Ovary (tissue), 10 donors: ENCODE measurements at places on chromosomes 7 and 10.

DNA sequence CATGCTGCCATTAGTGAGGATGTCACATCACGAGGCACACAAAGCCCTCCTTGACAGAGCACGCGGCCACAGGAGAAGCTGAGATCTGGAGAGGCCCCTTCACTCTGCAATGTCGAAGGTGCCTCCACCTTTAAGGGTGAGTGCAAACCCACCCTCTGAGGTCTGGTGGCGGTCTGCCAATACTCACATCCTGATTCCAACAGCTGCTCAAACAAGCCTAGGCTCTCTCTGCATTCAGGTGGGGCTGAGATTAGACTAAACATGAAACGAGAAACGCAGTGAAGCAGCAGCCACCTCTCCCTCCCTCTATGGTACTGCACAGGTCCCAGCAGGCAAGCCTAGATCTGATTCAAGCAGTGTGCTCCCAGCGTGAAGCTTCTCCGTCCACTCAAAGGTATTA, 151.8 kb downstream of the TCERG1L start:
- no peak for DNase-seq

DNA sequence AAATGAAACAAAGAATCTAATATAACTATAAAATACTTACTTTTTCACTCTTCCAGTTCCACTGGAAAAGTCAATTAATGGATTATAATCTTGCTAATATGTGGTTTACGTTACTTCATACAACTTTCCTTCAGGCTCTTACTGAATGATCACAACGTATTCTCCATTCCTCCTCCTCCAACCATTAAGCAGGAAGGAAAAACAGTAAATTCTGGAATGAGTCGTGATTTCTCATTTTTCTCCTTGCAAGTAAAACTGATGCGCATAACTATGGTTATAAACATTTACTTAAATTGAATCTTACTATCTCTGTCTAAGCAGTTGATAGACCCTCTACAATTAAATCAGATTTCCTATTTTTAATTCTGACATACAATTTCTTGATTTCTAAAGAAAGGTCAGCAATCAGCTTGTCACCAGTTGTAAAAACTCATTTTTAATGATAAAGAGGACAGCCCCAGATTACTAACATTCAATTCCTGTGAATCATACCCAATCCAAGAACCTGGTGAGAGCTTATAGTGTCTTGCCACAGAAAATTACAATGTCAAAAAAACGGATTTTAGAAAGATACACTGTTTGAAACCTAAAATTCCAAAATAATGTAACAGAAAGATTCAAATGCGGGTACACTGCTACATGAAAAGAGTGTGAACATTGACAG, 64.3 kb downstream of the EZH2 start:
- no peak for DNase-seq

DNA sequence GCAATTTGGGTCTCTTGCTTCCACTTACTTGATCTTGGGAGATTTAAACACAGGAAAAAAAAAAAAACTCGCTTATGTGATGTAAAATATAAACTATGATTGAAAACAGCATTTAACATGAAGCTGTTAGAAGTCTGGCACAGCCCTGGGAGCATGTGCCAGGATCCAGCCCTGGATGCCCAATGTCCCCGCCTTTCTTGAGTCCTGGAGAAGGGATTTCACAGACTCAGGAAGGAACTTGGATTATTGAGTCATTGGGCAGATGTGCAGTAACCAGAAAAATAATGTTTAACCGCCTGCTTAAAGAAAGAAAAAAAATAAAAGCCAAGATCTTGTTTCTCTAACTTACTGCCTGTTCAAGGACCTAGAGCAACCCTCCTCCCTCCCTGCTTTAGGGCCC, 3.7 kb upstream of the JCAD start:
- DNase-seq: no peak

DNA sequence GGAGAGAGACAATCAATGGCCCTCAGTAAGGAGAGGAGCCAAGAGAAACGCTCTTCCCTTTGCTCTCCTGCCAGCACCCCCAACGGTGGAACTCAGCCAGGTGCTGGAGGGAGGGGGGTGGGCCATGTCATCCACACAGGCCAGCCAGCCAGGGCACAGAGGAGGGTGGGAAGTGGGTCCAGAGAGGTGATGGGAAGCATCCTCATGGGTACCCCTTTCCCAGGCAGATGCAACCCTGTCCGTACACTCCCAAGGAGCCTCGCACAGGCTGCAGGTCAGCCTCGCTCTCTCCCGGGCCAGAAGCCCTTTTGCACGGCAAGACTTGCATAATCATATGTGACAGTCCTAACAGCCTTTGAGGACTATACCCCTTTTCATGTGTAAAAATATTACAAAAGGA, 142.0 kb upstream of the NAMPT start:
- no peak for DNase-seq

DNA sequence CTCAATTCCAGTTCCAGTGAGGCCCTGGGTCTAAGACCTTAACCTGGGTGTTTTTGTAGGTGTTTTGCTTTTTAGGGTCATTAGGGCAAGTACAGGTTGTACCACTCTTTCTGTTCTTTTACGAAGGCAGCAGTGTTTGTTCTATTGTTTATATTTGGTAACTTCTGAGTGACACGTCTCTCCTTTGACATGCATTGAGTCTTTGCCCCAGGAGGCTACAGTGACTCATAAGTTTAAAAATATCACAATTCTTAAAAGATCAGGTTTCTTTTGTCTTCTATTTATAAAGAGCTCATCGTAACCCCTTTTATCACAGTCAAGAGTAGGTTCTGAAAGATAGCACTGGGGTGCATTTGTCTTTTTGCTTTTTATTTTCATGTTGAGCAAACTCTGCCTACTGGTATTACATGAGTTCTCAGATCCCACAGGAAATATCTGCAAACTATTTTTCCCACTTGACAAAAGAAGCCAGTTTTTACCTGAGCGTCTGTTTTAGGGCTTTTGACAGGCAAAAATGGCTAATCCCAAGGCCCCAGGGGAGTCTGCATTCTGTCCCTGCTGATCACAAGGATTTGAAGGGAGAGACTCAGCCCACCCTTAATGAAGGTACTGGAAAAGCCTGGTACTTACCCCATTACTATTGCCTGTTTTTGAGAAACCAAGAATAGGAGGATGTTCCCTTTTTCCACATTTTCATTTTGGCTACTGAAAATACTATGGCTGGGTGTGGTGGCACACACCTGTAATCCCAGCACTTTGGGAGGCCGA, 7.9 kb downstream of the NUDT13 start:
- DNase-seq: no peak

GRCh38 chr7:77368974-77369373, 47.2 kb downstream of the GSAP start:
- no peak for DNase-seq

DNA sequence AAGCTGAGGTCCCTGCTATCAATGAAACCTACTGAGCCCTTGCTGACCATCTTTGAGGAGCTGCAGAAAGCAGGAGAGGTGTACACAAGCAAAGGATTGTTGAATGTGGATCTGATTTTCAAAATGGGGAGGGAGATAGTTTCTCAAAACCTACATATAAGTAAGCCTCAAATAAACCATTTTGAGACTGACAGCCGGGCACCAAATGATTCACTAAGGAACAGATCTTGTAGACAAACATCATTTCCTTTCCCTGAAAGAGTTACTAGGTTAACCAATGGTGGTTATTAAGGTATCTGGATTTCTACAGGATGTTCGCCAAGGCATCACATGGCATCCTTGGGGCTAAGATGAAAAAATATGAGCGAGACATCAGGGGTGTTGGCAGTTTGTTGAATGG, 24.5 kb upstream of the RHOBTB1 start:
- no peak for DNase-seq

- DNase-seq: no peak
Observed at GRCh38 chr10:26491276-26491675, 53.1 kb downstream of the APBB1IP start.
